Globus pallidus (tissue), 1 donor: ENCODE measurements at places on chromosomes 1 and 21.
A peak's percentile ranks its signal among the peaks of the same experiment; 100 is the strongest.

DNA sequence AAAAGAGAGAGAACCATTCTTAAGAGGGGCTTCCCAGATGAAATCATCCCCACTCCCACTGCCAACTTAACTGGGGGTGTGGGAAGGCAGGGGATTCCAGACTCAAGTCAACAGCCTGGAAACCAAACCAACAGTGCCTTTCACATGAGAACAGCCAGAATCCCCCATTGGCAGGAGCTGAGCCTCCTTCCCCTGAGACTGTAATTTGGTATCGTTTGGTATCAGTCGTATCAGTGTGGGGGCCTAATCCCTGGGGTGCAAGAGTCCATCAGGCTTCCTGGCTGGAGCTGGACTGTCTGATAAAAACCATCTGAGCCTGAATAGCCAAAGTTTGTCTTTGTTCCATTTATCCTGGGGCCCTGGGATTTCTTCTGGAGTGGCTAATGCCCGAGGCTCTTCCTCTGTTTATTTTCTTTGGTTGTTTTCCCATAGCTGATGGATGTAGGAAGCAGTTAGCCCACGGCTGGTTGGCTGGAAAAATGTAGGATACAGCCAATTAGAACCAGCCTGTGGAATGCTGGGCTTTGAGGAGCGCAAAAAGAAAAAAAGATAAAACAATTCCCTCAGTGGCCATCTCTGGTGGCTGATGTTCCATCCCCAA, 84.6 kb downstream of the LAMC2 start:
- no peak for DNase-seq

GRCh38 chr1:5928714-5929400, 63.4 kb downstream of the NPHP4 start:
- peak; percentile 61 for DNase-seq

DNA sequence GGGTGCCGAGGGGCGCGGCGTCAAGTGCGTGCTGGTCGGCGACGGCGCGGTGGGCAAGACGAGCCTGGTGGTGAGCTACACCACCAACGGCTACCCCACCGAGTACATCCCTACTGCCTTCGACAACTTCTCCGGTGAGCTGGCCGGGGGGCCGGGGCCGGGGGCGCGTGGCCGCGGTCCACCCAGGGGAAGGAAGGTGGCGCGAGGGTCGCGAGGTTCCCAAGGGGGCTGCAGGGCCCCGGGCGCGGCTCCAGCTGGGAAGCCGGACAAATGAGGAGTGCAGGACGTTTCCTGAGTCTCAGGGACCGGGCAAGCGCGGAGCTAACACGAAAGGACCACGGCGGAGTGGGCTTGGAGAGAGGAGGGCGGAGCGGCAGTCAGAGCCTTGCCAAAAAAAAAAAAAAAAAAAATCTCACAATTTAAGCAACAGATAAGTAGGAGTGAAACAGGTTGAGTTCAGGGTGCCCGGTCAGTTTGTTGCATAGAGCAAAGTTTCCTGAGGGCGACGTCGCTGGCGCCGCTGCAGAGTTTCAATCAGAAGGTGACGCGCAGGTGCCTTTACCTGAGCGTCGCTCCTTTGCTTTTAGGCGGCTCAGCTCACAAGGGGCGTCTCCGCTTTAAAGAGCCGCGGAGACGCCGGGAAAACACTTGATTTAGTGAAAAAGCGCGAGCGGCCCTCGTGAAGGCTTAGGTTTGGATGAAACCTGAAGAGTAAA, 750 bp downstream of the RHOU start:
- peak; percentile 22 for DNase-seq

DNA sequence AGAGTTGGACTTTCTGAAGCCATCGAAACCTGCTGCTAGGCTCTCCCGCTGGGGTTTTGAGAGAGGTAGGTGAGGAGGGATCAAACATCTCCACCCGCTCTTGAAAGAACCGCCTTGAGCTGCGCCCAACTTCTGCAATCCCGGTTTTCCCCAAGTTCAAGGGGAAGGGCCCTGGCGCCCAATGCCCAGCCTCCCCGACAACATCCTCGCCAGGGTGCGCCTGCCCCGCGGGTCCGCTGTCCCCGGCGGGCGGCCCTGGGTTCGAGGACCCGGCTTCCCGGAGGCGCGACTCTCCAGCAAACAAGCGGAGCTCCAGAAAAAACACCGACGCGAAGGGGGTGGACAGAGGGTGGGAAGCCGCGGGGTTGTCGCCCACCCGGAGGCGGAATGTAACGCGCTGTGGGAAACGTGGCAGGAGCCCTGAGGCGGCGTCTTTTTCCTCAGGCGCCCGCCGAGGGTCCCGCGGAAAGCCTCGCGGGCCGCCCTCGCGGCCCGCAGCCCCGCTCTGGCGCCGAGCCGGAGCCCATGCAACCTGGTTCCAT, 607 bp downstream of the BTG3 start:
- DNase-seq: peak; percentile 39

DNA sequence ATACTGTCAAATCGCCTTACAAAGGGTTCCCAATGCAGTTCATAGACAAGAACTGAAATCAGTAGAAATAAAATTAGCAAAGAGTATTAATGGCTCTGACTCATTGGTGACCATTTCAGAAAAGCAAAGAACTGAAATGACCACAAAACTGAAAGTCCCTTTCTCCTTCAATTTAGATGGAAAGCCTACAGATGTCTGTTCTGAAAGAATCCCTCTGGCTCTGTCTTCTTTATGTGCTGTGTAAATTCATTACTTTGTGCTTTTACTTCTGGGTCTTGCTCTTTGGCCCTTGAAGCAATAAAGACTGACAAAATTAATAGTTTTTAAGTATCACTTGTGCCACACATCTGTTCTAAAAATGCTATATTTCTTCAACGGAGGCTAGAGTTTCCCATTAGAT, 62.7 kb upstream of the GPR89A start:
- no peak for DNase-seq

DNA sequence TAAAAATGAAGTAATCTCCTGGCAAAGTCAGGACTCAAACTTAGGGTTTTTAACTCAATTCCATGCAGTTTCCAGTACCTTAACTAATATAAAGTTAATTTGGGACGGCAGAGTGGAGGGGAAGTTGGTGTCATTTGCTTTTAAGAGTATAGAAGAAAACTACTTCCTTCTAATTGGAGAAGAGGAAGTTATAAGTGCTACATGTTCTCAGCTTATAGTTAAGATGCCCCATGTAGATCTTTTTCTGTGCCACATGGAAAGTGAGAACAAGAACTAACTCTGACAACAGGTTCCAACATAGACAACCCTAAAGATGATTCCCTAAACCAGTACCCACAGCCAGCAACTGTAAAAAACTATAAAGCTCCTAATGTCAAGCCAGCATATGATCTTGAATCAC, 11.5 kb downstream of the RRAGC start:
- DNase-seq: no peak

DNA sequence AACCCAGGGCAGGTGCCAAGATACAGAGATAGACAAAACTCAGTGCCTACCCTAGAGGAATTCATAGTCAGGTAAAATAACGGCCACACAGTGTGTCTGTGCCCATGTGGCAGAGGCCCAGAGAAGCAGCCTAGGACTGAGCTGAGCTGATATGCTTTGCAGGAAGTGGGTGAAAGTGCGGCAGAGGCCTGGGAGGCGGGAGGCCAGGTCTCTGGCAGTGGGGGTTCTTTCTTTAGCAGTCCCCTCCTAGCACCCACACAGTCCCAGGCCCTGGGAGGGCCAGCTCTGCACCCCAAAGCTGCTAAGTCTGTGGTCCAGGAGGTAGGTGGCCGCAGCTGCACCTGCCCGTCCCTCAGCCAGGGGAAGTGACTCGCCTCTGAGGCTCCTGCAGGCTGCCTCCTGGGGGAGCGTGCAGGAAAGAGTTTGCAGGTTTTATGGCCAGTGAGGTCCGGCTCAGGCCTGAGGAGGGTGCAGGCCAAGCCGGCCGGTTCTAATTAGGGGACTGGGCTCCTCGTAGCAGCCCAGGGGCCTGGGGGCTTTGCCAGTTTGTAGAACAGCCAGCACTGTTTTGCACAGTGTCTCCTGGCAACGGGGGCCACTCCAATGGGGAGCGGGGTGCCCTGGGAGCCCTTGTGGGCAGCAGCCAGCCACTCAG, 107.9 kb downstream of the SPSB1 start:
- no peak for DNase-seq

DNA sequence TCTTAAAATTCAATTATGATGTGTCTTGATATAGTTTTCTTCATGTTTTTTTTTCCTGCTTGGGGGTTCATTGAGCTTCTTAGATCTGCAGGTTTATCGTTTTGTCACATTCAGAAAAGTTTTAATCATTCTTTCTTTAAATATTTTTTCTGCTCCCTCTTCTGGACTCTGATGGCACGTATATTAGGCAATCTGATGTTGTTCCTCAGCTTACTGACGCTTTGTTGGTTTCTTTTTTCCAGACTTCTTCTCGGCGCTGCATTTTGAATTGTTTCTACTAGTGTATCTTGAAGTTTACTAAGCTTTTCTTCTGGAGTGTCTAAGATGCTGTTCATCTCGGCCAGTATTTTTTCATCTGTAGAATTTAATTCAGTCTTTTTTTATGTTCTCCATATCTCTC, 44.8 kb upstream of the FMOD start:
- DNase-seq: no peak

DNA sequence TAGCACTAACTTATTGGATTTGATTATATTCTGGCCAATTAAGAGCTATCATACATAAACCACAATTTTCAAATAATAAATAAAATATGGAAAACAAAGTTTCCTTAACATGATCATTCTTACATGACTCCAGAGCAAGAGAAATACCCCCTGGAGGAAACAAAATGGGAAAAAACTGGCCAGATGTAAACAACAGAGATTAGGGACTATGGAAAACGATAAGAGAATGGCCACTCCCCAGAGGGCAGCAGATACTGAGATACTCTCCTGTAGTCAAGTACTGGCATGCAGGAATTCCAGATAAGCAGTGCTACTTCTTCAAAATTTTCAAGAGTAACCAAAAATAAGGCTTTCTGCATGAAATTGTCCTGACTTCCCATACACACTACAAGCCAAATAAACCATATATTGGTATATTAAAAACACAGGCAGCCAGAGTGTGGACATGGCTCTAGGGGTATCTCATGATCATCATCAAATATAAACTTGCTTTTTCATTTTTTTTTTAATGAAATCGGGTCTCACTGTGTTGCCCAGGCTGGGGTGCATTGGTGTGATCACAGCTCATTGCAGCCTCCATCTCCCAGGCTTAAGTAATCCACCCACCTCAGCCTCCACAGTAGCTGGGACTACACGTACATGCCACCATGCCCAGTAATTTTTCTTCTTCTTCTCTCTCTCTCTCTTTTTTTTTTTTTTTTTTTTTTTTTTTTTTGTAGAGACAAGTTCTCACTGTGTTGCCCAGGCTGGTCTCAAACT, 118.5 kb downstream of the EIF4G3 start:
- DNase-seq: no peak

- no peak for DNase-seq
Measured at GRCh38 chr1:109641861-109642260, 14.0 kb upstream of the GSTM4 start.

GRCh38 chr21:37259426-37259825, 7.7 kb downstream of the VPS26C start:
- no peak for DNase-seq

- DNase-seq: no peak
Measured at GRCh38 chr1:156154317-156154749, 948 bp downstream of the SEMA4A start.

GRCh38 chr1:152667648-152668047, 4.5 kb downstream of the LCE2D start:
- no peak for DNase-seq

- no peak for DNase-seq
Measured at GRCh38 chr1:56880774-56881173, 26.2 kb downstream of the C8A start.

DNA sequence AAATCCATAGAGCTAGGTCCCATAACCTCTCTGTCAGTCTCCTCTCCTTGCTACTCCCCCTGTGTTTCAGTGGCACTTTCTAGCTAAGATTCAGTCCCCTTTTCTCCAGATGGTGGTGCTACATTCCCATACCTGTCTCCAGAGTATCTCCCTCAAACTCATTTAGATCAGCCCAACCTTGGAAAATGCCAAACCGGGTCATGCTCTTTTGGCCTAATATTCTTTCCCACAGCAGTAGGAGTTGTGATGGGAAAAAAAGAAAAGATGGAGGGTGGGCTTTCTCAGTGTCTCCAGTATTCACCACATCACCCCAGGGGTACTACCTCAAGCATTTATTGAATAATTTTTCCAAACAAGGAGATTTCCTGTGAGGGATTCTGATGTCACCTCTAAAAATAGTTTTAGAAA, 3.2 kb upstream of the RXFP4 start:
- peak; percentile 74 for DNase-seq

DNA sequence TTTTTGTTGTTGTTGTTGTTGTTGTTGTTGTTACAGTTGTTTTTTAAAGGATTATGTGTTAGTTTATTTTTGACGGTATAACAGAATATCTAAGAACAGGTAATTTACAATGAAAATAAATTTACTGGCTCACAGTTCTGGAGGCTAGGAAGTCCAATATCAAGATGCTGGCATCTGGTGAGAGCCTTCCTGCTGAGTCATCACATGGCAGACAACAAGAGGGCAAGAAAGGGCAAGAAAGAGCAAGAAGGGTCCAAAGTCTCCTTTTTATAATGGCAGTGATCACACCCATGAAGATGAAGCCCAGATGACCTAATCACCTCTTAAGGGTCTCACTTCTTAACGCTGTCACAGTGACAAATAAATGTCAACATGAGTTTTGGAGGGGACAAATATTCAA, 142.1 kb downstream of the NEGR1 start:
- DNase-seq: no peak

- no peak for DNase-seq
Measured at GRCh38 chr1:59672851-59673572, 141.7 kb upstream of the HOOK1 start.

GRCh38 chr1:84603223-84603622, 29.0 kb upstream of the CTBS start:
- DNase-seq: no peak

DNA sequence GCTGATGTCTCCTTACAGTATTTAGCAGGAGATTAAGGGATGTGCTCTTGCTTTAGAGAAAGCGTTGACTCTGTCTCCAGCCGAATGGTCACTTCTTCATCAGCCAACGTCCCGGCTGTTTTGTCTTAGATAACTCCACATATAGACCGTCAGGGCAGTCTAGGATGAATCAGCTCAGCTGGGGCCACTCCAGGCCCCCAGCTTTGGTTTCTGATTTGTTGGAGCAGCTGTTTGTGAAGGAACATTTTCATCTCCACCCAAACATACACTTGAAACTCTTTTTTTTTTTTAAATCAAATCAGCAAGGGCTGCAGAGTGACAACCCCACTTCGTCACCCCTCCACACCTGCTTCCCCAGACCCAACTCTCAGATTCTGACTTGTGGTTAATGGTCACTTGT, 206.1 kb upstream of the GALNT2 start:
- no peak for DNase-seq
